HEK293T (cell line): ENCODE measurements at places on chromosomes 6 and 20.

DNA sequence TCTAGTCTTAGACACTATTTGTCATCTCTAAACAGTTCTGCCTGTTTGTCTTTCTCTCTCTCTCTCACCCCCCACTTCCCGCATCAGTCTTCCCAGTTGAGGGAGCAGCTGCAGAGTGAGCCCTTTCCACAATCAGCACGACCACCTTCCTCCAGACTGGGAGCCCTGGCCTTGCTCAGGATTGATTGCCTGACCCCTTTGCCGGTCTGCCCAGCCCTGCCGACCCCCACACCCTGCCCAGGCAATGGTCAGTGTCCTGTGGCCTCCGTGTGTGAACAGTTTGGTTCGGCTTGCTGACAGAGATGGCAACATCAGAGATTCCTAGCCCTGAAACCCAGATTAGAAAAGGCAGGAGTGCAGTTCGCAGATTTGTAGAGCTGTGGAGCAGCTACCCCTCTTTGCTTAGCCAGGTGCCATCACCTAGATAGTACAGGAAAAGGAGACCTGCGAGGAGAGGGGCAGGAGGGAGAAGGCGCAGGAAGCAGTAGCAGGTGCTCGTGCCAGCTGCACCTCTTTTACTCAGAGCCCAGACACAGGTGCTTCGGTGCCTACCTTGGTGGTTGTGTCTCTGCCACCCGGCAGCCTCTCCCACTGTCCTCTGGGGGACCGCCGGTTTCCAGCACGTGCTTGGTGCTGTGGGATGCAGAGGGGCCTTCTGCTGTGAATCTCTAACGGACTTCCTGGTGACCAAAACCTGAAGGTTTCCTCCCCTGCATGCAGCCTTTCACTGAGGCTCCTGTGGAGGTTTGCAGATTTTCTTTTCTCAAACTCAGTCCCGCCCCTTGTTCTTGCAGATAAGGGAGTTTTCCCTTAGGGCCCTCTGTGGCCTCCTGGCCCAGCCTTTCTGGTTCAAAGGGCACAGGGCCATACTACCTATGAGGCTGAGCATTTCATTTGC, 92.4 kb downstream of the SCML4 start:
- DNase-seq: no peak

DNA sequence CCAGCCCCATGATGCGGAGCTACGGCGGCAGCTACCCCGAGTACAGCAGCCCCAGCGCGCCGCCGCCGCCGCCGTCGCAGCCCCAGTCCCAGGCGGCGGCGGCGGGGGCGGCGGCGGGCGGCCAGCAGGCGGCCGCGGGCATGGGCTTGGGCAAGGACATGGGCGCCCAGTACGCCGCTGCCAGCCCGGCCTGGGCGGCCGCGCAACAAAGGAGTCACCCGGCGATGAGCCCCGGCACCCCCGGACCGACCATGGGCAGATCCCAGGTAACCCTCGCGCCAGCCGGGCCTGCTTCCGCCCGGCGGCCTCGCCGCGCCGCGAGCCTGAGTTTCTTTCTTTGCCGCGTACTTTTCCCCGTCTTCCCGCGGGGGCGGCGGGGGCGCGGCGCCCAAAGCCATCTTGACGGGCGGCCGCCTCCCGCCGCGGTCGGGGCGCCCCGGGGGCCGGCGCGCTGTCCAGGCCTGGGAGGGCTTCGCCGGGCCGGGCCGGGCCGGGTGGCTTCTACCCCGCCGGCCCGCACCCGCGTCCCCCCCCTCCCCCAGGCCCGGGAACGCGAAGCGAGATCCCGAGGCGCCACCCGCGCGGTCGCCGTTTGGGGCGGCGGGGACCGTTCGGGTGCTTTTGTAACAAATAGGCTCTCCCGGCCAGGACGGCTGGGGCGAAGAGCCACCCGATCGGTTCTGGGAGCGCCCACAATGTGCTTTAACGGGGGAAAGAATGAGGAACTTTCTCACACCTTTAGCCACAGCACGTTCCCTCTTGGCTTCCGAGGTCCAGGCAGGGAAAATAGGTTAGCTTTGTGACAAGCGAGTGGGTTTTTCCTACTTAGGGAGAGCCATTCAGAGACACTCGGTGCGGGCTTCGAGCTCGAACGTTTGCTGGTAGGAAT, 2.3 kb downstream of the ARID1B start:
- DNase-seq: peak; percentile 32

- DNase-seq: no peak
These were observed 57.8 kb upstream of the PNRC1 start for GRCh38 chr6:89022798-89023197.

DNA sequence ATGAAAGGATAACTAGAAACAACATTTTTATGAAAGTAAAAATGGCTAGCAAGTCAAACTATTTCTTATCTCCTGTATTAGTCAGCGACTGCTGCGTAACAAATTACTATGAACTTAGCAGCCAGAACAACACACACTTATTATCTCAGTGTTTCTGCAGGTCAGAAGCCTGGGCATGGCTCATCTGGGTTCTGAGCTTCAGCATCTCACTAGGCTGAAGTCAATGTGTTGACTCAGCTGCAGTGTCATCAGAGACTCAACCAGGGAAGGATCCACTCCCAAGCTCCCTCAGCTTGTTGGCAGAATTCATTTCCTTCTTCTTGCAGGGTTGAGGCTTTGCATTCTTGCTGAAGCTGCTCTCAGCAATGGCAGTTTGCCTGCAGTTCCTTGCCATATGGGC, 33.2 kb upstream of the IGF2R start:
- DNase-seq: no peak

- no peak for DNase-seq
These were observed 119.7 kb downstream of the FYN start for GRCh38 chr6:111753573-111753972.

GRCh38 chr20:58071991-58072390, 156.5 kb downstream of the ANKRD60 start:
- no peak for DNase-seq

GRCh38 chr20:49186535-49187329, 1.4 kb downstream of the STAU1 start:
- DNase-seq: peak; percentile 36

DNA sequence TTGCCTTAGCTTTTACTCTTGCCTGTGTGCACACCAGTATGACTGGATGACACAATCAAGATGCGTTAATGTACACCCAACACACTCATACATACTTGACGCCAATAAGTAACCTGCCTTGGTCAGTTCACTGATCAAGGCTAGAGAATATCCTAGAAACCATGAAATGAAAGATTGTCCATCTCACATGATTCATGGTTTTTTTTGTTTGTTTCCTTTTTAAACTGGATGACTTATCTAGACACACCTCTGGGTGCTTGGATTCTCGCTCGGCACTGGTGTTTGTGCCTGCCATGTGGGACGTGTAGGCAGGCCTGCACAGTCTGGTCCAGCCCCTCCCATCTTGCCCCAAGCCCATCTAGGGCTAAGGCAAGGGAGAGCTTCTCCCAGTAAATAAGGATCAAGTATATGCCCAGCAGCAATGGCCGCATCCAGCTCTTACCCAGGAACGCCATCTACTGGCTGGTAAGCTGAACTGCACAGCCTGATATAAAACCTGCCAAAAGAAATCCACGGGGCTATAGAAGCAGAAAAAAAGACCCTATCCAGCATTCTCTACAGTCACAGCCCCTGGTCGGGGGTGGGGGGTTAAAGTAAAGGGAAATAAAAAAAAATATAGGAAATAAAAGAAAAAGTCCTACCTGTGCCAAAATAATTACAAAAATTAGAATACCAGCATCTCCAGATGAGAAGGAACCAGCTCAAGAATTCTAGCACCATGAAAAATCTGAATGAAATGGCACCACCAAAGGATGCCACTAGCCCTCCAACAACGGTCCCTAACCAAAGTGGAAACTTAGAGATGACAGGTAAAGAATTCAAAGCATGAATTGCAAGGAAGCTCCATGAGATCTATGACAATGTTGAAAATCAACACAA, 73.3 kb downstream of the OTOR start:
- DNase-seq: peak; percentile 62
